ENCODE measurements at places on chromosomes 2 and 18.
A peak's percentile ranks its signal among the peaks of the same experiment; 100 is the strongest.

DNA sequence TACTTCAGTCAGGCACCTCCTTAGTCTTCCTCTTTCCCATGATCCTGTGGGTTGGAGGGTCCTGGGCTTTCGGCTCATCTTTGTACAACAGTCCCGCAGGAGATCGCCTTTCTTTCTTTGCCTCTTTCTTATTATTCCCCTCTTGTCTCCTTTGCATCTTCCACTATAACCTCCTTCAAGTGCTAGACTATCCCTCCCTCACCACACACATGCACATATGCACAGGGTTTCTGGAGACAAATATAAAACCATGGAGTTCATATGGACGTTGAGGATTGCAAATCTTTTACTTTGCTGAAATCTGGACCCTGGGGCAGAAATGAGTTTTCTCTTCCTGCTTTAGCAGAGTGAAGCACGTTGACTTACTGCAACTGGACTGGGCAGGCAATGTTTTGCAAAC is 80.3 kb downstream of the TMEM17 start:
- no peak for DNase-seq

DNA sequence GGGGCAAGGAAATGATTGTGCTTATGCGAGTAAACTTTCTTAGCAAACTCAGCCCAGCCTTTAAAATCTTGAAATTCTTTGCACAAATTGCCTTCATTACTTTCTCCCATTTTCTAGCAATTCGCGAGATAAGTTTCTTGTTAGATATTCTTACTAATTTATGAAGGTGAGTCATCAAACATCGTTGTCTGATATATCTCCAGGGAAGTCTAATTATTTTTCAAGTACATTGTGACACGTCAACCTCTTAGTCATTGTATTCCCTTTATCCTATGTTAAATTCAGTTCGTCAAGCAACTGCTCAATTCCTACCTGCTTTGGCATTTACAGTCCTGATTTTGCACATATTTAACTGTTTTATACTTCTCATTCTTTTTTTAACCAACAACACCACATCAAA is 854.5 kb upstream of the CRIM1 start:
- DNase-seq, result no peak

- no peak for DNase-seq
Observed at GRCh38 chr2:134842930-134843490, 4.6 kb downstream of the ACMSD start.

GRCh38 chr18:22169889-22170420 is 566 bp downstream of the GATA6 start:
- peak; percentile 68 for DNase-seq

- no peak for DNase-seq
Observed at GRCh38 chr2:10120877-10121574, 1.5 kb upstream of the RRM2 start.

DNA sequence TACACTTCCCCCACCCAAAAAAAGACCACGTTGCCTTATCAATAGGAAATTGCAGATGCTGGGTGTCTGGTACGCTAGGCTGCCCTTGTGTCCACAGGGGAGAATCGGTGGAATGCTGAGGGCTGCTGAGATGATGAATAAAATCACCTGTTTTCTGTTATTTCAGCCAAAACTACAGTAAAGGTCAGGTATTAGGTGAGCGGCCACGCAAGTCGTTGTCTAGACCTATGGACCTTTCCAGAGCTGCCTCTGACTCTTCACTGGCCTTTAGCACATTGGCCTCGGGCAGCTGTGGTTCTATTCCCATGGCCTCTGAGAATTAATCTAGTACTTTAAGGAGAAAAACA is 89.6 kb downstream of the MTCL1 start:
- no peak for DNase-seq

GRCh38 chr2:19784456-19784855 is 117.3 kb downstream of the TTC32 start:
- no peak for DNase-seq

DNA sequence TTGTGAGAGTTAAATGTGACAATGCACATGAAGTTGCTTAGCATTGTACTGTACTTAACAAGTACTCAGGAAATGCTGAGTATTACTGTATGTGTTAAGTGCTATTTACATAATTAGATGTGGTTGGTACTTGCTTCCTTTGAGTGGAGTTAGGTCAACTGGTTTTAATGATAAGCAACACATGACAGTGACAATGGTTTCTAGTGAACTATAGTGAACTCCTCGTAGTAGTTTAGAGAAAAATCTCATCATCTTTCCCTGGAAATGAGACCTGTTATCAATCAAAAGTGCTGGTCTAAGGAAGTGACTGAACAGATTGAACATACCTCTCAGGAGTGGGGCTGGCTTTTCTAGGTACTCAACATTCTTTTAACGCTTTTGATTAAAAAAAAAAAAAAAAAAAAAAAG is 29.2 kb upstream of the ZDBF2 start:
- peak; percentile 21 for DNase-seq

DNA sequence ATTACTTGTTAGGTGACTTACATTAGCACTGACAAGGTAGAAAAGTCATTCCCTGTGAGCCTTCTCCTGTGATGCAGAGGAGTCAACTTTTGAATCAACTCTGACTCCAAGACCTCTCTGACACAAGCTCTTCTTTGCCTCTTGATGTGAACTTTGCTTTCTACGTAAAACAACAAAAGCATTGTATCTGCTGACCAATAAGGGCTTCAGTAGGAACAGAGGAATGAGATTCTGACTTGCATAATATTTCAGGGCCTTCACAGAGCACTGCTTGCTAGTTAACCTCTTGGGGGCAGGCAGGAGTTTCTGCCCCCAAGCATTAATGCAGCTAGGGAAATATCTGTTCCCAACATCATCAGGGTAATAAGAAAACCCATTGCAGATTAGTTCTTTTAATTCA is 791.5 kb downstream of the BCL11A start:
- DNase-seq, result no peak

- no peak for DNase-seq
Observed at GRCh38 chr2:81551040-81551634, 1246.6 kb upstream of the LRRTM1 start.

DNA sequence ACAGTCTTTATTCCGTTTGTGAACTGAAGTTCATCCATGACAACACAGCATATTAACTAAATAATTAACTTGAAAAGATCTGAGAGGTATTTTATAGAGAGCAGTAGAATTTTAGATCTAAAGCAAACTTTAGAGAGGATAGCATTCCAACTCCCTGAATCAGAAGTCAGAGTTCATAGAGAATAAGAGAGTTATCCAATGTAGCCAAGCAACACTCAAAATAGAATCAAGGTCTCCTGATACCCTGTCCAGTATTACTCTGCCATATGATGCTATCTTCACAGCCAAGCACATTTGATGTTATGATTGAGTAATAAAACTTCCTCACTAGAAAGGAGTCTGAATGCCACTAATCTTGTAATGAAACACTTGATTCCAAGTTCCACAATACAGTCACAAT is 55.5 kb downstream of the RIT2 start:
- DNase-seq, result peak; percentile 14

DNA sequence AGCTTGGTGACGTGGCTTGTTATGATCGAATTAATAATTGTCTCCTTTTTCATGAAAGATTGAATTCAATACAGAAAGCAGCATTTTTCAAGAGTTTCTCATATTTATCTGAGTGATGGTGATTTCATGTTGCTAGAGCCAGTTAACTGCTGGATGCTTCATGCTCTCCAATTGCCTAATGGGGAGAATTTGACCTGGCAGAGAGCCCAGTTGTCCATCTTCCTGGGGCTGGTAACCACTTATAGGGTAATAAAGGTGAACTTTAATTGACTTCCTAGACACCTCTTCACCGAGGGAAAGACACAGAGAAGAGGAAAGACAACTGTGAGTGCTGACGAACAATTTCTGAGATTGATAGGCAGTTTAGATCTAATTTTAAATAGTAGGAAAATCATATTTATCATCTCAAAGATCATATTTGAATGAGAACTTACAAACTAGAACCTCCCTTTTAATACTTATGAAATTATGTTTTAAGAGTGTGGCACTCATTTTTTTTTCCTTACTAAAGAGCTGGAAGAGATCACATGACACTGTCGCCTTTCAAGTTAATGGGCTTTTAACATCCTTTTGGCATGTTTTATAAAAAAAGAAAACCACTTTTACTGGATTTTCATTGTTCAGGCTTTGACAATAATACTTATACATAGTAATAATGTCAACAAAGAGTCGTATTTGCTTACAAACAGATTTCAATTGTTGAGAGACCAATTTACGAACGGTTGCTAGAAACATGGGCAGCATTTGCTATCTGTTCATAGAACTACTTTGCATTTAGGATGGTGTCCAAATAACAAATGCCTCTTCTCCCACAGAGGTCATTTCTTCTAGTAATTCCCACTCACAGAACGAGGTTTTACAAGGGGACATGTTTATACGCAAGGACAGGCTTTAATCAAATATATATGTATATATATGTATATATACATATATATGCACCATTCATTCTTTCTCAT is 153.3 kb downstream of the RAPGEF4 start:
- no peak for DNase-seq

DNA sequence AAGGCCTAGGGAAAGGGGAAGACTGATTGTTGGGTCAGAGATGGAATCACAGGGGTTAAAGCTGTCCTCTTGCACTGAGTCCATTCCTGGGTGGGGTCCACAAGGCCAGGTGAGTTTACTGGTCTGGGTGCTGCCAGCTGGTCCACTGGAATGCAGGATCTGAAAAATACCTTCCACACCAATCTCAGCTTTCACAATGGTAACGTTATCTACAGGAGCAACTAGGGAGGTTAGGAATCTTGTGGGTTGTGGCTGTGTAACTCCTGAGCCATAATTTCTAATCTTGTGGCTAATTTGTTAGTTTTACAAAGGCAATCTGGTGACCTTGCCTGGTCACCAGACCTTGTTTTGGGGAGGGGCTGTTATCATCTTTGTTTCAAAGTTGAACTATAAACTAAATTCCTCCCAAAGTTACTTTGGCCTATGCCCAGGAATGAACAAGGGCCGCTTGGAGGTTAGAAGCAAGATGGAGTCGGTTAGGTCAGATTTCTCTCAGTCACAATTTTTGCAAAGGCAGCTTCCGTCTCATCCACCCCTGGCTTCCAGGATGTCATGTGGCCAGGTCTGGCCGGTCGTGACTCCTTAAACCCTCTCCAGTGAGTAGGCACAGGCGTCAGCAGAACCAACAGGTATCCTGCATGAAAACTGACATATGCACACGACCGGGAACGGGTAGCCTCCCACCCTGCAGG is 123.3 kb upstream of the SH3BP4 start:
- DNase-seq, result no peak

GRCh38 chr2:196234672-196235071 is 63.3 kb upstream of the STK17B start:
- DNase-seq, result no peak

DNA sequence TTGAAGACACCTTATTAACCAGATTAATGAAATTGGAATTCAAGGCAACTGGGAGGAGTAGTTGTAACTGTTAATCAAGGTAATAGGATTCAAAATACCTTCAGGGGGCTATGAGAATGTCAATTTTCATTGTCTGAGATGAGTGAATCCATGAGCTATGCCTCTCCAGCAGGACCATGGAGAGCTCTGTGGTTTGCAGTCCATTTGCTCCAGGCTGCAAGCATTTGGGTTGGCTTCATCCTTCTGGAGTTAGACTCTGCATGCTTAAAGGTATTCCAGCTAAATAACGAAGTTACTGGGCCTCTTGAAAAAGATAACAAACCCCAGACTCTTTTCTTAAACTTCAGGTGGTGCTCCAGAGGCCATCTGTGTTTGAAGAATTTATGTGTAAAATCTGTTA is 207.1 kb upstream of the SLC8A1 start:
- peak; percentile 46 for DNase-seq

DNA sequence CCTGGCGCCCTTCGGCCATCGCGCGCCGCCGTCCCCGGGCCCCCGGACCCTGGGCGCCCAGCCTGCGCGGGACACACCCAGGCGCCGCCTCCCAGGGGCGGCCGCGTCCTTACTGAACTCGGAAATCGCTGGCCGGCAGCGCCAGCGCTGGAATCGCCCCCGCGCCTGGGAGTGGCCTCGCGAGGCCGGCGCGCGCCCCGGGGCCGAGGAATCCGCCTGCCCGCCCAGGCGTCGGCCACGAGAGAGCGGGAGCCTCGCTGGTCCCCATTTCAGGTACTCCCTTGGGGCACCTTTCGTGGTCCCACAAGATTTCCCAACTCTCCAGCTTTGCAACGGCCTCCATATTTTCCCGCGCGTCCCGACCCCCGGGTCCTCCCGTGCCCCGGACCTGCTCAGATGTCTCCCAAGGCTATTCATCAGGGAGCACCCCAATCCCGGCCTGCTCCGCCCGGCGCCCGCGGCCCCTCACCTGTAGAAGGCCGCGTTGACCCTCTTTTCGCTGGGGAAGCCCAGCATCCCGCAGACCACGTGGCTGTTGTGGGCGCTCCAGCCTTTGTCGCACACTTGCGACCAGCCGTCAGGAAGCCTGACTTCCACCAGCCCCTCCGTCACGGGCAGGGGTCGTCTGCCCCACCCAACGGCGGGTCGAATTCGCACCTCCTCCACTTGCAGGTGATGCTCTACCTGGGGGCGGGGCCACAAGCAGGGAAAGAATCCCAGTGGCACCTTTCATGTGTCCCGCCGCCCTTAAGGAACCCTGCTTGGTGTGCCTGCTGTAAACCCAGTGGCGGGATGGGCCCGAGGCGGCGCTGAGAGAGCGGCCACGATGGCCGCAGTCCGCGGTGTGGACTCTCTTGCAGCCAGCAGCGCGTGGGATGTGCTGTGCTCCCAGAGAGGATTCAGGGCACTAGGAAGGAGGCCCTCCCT is 4.6 kb downstream of the LOXL3 start:
- peak; percentile 75 for DNase-seq

- no peak for DNase-seq
Observed at GRCh38 chr18:43642727-43643330, 365.5 kb upstream of the SYT4 start.

GRCh38 chr2:48901416-48901815 is 145.9 kb upstream of the LHCGR start:
- no peak for DNase-seq

- no peak for DNase-seq
Observed at GRCh38 chr2:55025627-55026026, 24.6 kb downstream of the RTN4 start.

DNA sequence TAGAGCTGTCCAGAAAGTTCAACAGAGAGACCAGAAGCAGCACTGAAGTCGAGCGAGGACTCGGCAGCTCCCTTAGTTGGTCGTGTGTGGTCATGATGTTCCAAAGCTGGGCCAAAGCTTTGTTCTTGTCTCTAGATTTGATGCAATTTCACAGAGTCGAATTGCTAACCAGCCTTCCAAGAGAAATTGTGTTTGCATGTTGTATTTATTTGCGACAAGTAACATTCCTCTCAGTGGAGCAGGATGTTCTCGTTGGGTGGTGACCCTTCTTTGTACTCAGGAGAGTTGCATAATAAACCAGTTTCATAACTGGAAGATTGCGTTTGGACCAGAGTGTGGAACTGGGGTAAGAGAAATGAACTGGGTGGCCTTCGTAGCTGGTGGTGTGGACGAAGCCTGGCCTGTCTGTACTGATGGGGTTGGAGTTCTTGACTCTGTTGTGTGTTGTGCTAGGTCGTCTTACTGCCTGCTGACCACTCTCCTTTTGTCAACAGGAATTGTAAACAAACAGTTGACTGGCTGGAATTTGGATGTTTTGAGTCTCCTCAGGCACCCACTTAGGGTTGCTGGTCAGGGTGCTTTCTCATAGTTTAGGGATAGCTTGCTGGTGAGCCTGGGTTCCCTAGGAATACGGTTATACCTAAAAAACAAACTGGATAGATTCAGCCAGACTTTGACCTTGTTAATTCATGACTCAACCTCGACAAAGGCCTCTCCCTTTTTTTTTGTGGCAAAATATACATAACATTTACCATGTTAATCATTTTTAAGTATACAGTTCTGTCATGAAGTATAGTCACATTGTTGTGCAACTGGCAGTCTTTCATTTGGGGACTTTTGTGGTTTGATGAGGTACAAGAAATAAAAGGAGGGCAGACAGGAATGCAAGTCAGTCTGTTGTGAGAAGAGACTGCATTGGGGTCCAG is 28.9 kb upstream of the TOGARAM2 start:
- no peak for DNase-seq

- DNase-seq, result no peak
Observed at GRCh38 chr2:212712991-212713390, 174.4 kb upstream of the ERBB4 start.

All from umbilical cord (tissue), 2 donors.